ENCODE measurements at places on chromosomes 7 and 10.

- H3K4me1 ChIP-seq = no peaks in the 10 kb centered on the region
- no peaks in the 10 kb centered on the region for H3K36me3 ChIP-seq
- no peak overlapping the region for H3K27ac ChIP-seq
- H3K27me3 ChIP-seq = peaks cover 15% of the 10 kb centered on the region
- DNase-seq = no peak
These were observed 39.4 kb downstream of the CCDC71L start for GRCh38 chr7:106621393-106622132.

DNA sequence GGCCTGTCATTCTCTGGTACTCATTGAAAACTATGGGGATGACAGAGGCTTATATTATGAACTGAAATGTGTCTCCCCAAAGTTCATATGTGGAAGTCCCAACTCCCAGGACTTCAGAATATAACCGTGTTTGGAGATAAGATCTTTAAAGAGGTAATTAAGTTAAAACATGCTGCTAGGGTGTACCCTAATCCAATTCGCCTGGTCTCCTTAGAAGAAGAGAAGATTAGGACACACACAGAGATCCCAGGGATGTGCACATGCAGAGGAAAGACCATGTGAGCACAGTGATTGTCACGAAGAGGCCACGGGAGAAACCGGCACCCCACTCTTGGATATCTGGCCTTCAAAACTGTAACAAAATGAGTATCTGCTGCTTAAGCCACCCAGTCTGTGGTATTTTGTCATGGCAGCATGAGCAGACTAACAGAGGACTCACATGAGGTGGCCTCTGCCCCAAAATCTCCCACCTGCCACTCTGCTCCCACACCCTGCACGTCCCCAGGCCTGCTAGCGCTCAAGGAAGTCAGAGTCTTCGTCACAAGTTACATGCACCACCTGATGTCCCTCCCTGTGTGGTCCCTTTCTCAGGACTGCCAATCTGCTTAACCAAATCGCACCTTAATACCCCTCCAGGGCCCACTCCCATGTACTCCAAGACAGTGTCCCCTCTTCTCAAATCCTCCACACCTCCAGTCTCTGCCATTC, 26.8 kb downstream of the PLAC9 start:
- DNase-seq = no peak
- H3K27ac ChIP-seq = peak overlapping the region; percentile 72
- peaks cover 36% of the 10 kb centered on the region for H3K4me1 ChIP-seq
- peaks cover 93% of the 10 kb centered on the region for H3K36me3 ChIP-seq
- no peaks in the 10 kb centered on the region for H3K27me3 ChIP-seq

- DNase-seq = no peak
- H3K36me3 ChIP-seq = no peaks in the 10 kb centered on the region
- H3K27me3 ChIP-seq = peaks cover 5% of the 10 kb centered on the region
- no peak overlapping the region for H3K27ac ChIP-seq
- H3K4me1 ChIP-seq = peaks cover 3% of the 10 kb centered on the region
These were observed 41.1 kb downstream of the OTUD1 start for GRCh38 chr10:23479798-23480473.

DNA sequence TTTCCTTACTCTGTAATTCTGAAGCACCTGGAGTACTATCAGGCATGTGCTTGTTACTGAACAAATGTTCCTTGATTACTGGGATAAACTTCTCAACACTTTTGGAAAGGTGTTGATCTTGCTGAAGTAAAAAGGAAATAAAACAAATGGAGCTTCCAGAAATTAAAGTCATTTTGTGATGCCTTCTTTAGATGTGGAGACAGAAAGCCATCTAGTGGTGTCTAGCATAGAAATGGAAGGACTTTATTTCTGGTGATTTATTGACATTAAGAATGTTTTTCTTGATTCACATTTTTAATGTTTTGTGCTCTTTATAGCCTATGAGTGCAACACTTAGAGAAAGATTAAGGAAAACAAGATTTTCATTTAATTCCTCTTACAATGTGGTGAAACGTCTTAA, 1.4 kb downstream of the SFR1 start:
- H3K27ac ChIP-seq = no peak overlapping the region
- H3K36me3 ChIP-seq = peaks cover 13% of the 10 kb centered on the region
- peaks cover 14% of the 10 kb centered on the region for H3K4me1 ChIP-seq
- no peak for DNase-seq
- no peaks in the 10 kb centered on the region for H3K27me3 ChIP-seq
- H3K4me3 ChIP-seq = peak overlapping the region; percentile 14

GRCh38 chr7:23065974-23066373, 39.6 kb upstream of the KLHL7 start:
- H3K27me3 ChIP-seq = peaks cover 7% of the 10 kb centered on the region
- H3K27ac ChIP-seq = no peak overlapping the region
- H3K4me3 ChIP-seq = no peak overlapping the region
- no peaks in the 10 kb centered on the region for H3K4me1 ChIP-seq

DNA sequence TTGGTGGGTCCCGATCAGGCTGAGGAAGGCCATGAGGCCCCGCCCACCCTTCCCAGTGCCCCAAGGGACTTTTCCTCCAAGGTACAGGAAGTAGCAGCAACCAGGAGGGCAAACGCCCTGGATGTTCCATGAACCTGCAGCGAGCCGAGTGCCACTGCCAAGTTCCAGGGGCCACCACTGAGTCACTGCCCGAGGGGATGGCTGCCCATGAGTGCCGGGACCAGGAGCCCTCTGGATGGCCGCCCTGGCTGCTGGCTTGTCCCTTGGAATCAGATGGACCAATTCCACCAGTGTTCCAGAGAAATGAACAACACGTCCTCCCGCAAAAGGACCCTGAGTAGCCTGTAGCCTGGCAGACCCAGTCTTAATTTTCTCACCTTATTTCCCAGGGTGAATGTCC, 74.2 kb downstream of the ZRANB1 start:
- peaks cover 15% of the 10 kb centered on the region for H3K27me3 ChIP-seq
- DNase-seq = no peak
- peaks cover 7% of the 10 kb centered on the region for H3K4me1 ChIP-seq

DNA sequence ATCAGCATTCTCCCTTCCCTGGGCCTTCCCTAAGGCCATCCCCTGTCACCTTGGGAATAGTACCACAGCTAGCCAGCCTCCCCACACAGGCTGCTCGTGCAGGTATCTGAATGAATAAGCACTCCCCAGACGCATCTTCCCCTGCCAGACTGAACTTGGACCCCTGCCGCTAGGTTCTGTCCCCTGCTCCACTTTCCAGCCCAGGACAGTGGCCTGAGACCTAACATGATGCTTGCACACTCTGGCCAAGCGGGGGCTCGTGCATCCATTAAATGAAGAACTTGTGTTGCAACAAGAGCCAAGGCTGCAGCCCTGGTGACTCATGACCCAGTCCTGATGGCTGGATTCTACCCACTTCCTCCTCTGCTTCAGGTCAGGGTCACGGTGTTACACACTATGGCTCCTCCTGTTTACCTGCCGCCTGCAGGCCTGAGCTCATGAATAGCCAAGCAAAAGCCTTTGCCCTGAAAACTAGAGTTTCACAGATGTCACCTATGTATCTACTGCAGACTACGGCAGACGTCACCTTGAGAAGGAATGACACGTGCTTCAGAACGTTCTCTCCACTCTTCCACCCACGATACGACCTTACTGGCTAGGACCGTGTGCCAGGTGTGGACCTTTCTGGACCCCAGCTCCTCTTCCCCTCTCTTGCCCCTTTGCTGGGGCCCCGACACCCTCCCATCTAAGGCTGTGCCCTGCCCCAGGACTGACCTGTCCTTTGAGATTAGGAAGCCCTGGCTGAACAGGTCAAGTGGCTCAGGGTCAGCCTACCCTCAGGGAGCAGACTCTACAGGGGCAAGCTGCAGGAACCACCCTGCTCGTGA, 6.5 kb downstream of the ASB13 start:
- peak; percentile 36 for DNase-seq
- H3K4me3 ChIP-seq = no peak overlapping the region
- H3K27ac ChIP-seq = peak overlapping the region; percentile 82

GRCh38 chr7:147483634-147484292, 1106.8 kb upstream of the C7orf33 start:
- no peak overlapping the region for H3K27ac ChIP-seq
- H3K27me3 ChIP-seq = no peaks in the 10 kb centered on the region
- no peaks in the 10 kb centered on the region for H3K4me1 ChIP-seq
- no peaks in the 10 kb centered on the region for H3K36me3 ChIP-seq
- no peak overlapping the region for H3K4me3 ChIP-seq
- no peak for DNase-seq

GRCh38 chr7:190196-190595, 2.2 kb upstream of the FAM20C start:
- H3K36me3 ChIP-seq = no peaks in the 10 kb centered on the region
- peaks cover 41% of the 10 kb centered on the region for H3K27me3 ChIP-seq

DNA sequence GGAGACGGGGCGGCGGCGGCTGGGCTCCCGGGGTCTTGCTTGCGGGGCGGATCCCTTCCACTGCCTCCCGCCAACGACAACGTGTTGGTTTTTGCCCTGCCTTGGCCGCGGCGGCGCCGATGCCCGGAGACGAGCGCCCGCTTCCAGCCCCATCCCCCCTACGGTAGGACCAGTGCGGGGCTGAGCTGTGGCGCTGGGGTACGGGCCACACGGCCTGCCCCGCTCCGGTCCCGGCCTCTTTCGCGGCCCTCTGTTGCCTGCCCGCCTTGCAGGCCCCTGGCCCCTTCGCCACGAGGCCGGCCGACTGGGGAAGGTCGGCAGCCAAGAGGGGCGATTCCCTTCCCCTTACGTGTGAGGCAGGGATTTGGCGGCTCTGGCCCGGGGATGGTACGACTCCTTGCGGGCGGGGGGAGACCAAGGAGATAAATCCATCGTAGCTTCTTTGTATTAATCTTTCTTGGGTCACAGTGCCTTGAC, 488 bp downstream of the EIF4H start:
- H3K4me3 ChIP-seq = peak overlapping the region; percentile 94
- peaks cover 52% of the 10 kb centered on the region for H3K4me1 ChIP-seq
- peak overlapping the region; percentile 83 for H3K27ac ChIP-seq
- no peaks in the 10 kb centered on the region for H3K27me3 ChIP-seq
- no peak for DNase-seq

- no peaks in the 10 kb centered on the region for H3K36me3 ChIP-seq
- DNase-seq = no peak
- H3K4me1 ChIP-seq = peaks cover 5% of the 10 kb centered on the region
- peaks cover 7% of the 10 kb centered on the region for H3K27me3 ChIP-seq
- H3K4me3 ChIP-seq = no peak overlapping the region
- no peak overlapping the region for H3K27ac ChIP-seq
These were observed 88.8 kb upstream of the ITGB1 start for GRCh38 chr10:33046792-33047191.

DNA sequence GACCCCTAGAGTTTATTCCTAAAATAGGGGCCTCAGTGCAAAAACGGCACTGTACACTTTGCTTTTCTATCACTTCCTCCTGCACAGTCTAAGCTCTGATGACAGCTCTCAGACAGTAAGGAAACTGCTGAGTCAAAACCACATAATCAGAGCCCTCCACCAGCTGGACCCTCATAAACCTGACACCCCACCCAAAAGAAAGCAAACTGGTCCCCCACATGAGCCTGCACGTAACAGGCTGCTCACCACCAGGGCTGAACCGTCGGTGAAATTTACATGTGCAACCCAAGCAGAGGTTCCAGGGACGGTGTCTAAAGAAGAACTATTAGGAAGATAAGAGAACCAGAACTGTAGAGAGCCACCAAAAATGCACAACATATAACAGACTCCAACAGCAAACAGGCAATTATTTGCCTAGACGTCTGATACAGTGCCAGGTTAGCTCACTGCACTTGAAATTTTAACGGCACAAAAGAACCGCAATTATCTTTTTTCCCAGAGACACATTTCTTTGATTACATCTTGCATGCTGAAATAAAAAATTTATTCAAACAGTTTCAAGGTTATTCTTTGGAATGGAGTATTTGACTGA, 19.6 kb downstream of the SGMS1 start:
- H3K4me1 ChIP-seq = peaks cover 55% of the 10 kb centered on the region
- H3K4me3 ChIP-seq = peak overlapping the region; percentile 74
- no peak overlapping the region for H3K27ac ChIP-seq
- H3K27me3 ChIP-seq = no peaks in the 10 kb centered on the region
- peaks cover 4% of the 10 kb centered on the region for H3K36me3 ChIP-seq
- DNase-seq = no peak

DNA sequence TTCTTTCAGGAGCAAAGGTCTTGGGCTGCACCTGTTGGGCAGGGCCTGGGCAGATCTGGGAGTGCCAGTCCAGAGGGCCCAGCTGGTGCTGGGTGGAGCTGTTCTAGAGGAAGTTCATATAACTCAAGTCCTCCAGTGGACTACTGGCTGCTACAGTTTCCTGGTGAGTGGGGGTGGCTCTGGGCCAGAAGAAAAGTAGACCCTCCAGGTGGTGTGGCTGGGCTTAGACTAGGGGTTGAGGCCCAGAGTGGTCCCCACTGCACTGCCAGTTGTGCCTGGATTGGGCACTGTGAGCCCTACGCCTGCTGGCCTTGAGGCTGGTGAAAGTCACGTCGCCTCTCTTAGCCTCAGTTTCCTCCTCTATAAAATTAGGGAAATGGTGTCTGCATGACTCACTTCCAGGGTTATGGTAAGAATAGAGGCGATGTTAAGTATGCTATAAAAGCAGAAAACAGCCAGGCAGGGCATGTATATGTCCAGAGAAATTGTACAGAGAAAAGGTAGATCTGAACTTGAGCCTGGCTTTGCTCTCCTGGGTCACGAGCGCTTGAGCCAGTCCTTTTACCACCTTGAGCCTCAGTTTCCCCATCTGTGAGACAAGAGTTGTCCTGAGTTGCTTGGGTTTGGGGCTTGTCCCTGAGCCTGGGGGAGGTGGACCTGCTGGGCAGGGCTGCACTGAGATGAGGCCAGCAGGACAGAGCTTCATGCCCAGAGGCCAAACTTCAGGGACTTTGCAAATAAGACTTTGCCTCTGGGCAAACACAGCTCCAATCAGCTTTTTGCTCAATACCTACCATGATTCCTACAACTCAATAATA, 3.8 kb upstream of the CLDN3 start:
- no peaks in the 10 kb centered on the region for H3K36me3 ChIP-seq
- no peak for DNase-seq
- H3K27me3 ChIP-seq = peaks cover 44% of the 10 kb centered on the region
- H3K27ac ChIP-seq = no peak overlapping the region
- H3K4me3 ChIP-seq = no peak overlapping the region

- no peaks in the 10 kb centered on the region for H3K4me1 ChIP-seq
- no peak for DNase-seq
- H3K27ac ChIP-seq = no peak overlapping the region
- no peak overlapping the region for H3K4me3 ChIP-seq
These were observed 325.1 kb downstream of the GALNT17 start for GRCh38 chr7:71457021-71457420.

DNA sequence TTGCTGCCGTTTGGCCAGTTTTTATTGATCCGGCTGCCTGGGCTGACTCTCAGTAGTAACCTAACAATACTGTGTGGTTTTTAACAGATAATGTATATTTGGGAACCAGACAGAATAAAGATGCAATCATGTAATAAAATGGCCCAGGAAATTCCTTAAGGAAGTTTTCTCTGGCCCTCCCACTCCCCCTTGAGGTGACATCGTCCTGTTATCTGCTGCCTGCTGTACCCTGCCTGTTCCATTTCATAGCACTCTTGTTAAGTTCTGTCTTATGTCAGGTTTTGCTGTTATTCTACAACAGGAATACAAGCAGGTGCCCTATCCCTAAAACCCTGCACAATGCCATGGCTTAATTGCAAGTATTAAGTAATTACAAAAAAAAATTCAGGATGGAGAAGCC, 12.5 kb downstream of the ITGB8 start:
- no peak for DNase-seq
- H3K27ac ChIP-seq = no peak overlapping the region
- no peak overlapping the region for H3K4me3 ChIP-seq
- no peaks in the 10 kb centered on the region for H3K36me3 ChIP-seq
- H3K27me3 ChIP-seq = peaks cover 10% of the 10 kb centered on the region

- H3K4me3 ChIP-seq = no peak overlapping the region
- no peak overlapping the region for H3K27ac ChIP-seq
- H3K36me3 ChIP-seq = peaks cover 4% of the 10 kb centered on the region
- DNase-seq = no peak
- H3K27me3 ChIP-seq = no peaks in the 10 kb centered on the region
These were observed 18.5 kb downstream of the CFAP70 start for GRCh38 chr10:73340121-73340520.
